ENCODE measurements at places on chromosomes 2 and 18. TPM values are rescaled to one million over a fixed set of nuclear protein-coding genes. Genes with fewer than 3 reads are reported as not detected.

HTR2B gene
- 4.9 TPM for total RNA-seq

SRD5A2 gene
- total RNA-seq, result not detected

ANKRD30BL gene
- 0.14 TPM for total RNA-seq

CNDP1 gene
- total RNA-seq, result 0.19 TPM

ABCG8 gene
- not detected for total RNA-seq

FNDC4 gene
- total RNA-seq, result 11.7 TPM
